Renal pelvis (tissue), 12 donors: ENCODE measurements at places on chromosomes 7 and 10. TPM values are rescaled to one million over a fixed set of nuclear protein-coding genes. Genes with fewer than 3 reads are reported as not detected.

- no peak for DNase-seq
Measured at GRCh38 chr10:131277278-131277677, 34.2 kb downstream of the TCERG1L start.

- no peak for DNase-seq
Measured at GRCh38 chr7:112018305-112019030, 187.7 kb downstream of the DOCK4 start.

DNA sequence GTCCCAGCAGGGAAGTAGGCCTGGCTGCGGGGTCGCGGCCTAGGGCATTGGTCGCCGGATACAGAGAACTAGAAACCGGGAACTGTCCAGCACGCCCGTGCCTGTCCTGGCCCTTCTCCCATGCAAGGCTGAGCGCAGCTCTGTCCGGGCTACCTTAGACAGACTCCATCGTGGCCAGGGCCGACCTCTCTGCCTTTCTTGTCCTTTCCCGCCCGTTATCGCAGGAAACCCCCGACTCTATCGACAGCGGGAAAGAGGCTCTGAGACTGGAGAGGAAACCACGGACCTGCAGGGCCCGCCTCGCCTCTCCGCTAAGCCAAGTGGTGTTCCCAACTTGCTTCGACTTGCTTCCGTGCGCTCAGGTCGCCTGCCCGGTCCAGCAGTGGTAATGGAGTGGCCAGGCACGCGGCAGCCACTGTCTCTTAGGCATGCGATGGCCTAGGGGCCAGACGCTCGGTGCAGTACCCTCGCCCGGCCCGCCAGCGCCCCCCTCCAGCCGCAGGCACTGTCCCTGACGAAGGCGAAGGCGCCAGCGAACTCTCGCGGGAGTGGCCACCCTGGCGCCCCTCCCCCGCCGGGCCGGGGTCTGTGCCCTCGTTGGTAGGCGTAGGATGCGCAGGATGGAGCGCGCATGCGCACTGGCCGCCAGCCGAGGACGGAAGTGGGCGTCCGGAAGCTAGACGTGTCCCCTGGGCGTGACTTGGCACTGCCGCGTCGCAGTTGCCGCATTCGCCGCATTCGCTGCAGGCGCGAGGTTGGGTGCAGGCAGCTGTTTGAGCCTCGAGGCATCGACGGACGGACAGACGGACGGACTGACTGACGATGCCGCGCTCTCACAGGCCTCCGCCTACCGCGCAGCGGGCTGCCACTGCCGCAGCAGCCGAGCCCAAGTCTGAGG, 54.4 kb downstream of the MCMBP start:
- DNase-seq, result peak; percentile 86

DNA sequence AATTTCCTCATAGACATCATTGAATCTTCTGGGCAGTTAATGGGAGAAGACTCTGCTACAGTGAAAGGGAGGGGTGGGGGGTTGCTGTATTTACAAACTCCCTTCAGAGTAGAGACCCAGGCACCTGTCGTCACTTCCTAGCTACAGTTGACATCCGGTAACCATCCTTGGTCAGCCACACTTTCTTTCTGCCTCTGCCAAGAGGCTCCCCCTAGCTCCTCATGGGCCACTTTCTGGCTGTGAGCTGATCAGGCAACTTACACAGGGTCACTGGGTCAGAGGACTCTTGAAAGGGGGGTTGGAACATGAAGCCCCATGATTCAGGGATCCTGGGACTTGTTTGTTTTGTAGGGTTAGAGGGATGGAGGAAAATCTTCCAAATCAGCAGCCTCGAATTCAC, 1.2 kb downstream of the TECPR1 start:
- DNase-seq, result no peak

DNA sequence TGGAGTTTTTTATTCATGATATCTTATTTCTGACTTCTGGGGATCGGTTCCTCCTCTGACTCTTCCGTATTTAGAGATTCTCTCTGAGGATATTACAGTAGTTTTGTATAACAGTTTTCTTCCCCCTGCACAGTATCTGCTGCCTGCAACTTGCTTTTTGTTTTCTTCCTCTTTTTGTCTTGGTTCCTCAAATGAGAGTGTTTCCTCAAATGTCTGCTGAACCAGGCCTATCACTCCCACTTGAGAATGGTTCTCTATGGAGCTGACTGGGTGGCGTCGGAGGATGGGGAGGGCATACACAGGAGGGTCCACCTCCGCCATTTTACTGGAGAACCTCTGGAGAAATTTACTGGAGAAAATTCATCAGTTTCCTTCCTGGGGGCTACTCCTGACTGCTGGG, 27.7 kb downstream of the ARHGAP22 start:
- no peak for DNase-seq

GRCh38 chr10:3584926-3585784, 199.9 kb downstream of the KLF6 start:
- no peak for DNase-seq

DNA sequence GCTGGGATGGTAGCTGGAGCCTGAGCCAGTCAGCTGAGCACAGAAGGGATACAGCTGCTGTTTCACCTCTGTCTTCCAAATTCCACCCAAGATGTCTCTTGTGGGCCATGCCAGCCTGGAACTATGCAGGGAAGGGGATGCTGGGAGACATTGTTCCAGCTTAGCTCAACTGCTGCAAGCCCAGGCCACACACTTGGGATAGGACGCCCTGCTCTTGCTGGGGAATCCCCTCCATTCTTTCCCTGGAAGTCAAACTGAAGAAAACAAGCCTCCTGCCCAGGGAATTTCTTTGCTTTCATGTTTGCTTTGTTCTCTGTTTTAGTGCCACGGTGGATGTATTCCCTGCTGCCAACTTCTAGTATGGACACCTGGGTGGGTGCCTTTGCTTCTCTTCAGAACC, 55.2 kb upstream of the CDK13 start:
- DNase-seq, result no peak

DNA sequence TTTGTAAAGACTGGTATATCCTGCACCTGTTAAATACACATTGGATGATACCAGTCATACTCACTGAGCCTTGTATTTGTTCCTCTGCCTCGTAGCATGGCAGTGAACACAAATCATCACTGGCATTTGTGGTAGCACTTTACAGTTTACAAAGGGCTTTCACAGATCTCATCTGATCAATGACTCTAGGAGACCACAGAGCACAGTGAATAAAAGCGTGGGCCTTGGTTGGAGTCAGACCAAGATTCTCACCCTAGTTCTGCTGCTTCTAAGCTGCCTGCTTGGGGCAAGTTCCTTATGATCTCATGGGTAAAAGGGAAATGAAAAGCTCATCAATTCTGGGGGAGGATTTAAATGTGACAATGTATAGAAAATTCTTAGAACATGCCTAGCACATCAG, 129.9 kb upstream of the AGK start:
- DNase-seq, result no peak

DNA sequence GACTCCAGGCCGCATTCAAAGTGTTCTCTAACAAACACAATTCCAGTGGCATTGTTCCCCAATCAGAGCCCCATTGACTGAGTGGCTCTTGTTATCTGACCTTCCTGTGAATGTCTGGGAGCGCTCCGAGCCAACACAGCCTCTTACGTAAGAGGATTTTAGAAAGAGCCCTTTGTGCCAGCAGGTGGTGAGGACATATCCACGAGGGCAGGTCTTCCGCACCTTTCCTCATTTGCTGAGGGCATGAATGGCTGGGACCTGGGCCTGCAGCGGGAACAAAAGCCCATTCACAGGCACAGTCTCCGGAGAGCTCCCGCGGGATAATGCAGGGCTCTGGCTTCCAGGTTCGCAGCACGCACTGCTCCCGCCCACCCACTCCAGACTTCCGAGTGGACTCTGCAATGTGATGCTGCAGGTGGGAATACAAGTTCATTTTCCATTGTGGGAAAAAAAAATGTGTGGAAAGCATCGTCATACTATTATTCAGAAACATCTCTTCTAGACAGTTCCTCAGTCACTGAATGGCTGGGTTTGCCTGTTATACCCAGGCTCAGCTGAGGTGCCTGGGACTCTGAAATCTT, 295.0 kb upstream of the IGFBP3 start:
- DNase-seq, result no peak

GRCh38 chr7:141702047-141702567, at the start of gene DENND11:
Gene DENND11, minus strand, starts transcription at chr7:141702166. Its CDS starts 13 bp downstream, at chr7:141702153.
- DNase-seq, result peak; percentile 26

GRCh38 chr7:74453322-74454011, at the start of gene GTF2IRD1:
Gene GTF2IRD1, plus strand, starts transcription at chr7:74453906. Its CDS starts 54,175 bp downstream, at chr7:74508081.
- no peak for DNase-seq

- peak; percentile 65 for DNase-seq
Measured at GRCh38 chr10:6409971-6410643, 170.0 kb downstream of the PRKCQ start.

DNA sequence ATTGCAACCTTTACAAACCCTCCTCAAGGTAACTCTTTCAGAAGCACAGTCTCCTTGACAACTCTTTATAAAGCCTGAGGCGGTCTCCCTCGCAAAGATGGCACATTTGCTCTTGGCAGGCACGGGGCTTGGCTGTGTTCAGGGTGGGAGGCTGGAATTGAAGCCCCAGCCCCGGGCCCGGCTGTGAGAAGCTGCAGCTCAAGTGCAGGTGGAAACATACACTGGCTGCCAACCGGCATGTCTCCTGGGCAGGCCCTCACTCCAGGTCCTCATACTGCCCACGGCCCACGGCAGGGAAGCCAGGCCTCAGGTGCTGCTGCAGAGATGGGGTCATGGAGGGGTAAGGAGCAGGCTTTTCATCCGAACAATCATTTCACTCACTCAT, 194.5 kb downstream of the TCERG1L start:
- DNase-seq, result no peak

GRCh38 chr10:112230325-112230988, 46.9 kb upstream of the GPAM start:
- no peak for DNase-seq

- DNase-seq, result no peak
Measured at GRCh38 chr7:18393465-18394118, 102.0 kb upstream of the HDAC9 start.

DNA sequence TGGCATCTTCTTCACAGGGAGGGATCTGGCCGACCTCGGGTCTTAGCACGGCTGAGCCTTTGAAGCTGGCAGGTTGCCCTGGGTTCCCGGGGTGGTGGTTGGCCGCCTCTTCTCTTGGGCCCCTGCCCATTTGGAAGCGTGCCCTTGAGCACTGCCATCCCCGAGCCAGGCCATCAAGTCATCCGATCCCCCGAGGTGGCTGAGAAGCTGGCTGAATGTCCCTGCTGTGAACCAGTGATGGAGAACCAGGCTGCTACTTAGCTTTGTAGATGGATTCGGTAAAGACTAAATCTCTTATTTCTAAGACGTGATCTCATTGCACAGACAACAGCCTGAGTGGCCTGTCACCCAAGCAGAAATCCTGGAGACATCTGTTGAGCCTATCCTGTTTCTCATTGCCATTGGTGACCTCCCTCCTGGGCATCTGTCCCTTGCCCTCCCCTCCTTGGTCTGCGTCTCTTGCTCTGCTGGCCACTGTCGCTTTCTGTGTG, 74.3 kb downstream of the GRK5 start:
- DNase-seq, result peak; percentile 49

GRCh38 chr10:38032886-38033285, 22.4 kb downstream of the ZNF33A start:
- no peak for DNase-seq

GRCh38 chr10:27099448-27099847, 846 bp downstream of the ANKRD26 start:
- no peak for DNase-seq

DNA sequence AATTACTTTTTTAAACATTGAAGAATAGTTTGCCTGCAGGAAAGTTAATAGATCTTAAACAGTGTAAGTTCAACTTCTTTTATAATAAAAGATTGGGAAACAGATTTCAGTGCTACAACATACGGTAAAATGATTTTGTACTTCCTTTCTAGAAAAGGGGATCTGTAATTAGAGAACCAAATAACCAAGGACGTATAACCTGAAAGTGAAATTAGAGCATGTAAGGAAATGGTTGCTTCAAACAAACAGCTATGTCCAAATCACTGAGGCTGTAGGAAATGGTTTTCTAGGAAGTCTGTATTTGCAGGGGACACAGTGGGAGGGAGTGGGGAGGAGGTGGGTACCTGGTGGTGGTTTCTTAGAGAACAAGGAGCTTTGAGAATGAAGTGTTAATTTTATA, 57.9 kb upstream of the EXOC6 start:
- no peak for DNase-seq

- no peak for DNase-seq
Measured at GRCh38 chr10:75071756-75072155, 39.7 kb upstream of the SAMD8 start.

DNA sequence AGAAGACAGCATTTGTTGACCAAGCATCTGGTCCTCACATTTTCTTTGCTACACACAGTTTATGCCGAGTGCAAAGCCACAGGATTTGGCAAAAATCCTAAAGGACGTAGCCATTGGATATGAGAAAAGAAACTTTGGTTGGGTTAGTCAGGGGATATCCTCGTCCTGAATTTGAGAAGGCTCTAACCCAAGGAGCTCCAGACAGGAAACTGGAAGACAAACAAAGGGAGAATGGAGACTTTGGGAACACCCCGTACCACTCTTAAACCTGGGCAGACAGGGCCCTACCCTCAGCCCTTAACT, 146.6 kb upstream of the FRMD4A start:
- no peak for DNase-seq

DNA sequence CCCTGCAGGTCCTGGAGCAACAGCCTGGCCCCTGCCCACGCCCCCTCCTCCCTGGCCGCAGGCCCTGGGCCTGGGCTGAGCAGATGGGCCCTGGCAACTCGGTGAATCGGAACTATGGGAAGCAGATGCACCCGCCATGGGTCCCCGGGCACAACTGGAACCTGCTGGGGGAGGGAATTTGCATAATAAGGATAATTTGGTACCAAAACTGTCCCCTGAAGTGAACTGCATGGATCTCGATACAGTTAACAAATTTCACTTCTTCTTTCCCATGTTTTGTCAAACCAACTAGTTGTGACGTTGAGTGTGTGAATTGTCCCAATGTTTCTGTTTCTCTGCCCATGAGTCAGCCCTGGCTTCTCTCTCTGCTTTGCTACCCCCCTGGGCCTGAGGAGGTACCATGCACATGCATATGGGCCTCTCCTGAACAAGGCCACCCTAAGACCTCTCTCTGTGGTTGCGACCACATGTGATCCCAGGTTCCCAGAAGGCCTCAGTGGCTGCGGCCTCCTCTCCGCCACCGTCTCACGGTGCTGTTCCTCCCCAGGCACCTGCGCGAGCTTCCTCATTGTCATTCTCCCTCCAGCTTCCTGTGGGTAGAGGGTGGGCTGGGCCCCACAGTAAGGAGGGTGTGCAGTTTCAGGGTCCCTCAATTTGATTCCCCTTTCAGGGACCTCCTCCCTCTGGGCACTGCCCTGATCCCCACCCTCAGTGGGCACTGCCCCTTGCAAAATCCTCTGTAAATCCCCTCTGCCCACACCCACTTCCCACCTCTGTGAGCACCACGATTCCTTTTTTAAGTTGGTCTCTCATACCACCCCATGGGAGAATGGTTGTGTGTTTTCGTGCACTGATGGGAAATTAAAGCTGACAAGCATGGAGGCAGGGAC, 40.0 kb downstream of the FIGNL1 start:
- no peak for DNase-seq

The PAPSS2 gene
- polyA plus RNA-seq, result 28.8 TPM

The GSTO2 gene
- 49.0 TPM for polyA plus RNA-seq

The ZNF736 gene
- polyA plus RNA-seq, result 27.8 TPM

The AKR1C8 gene
- polyA plus RNA-seq, result 1.1 TPM

The SLC25A28 gene
- 43.2 TPM for polyA plus RNA-seq

The EGR2 gene
- polyA plus RNA-seq, result 0.83 TPM

The TMEM176B gene
- polyA plus RNA-seq, result 92.4 TPM

The TMEM270 gene
- polyA plus RNA-seq, result not detected

The CDH23 gene
- polyA plus RNA-seq, result 0.96 TPM

The PKD2L1 gene
- 0.47 TPM for polyA plus RNA-seq

The CPA1 gene
- 2.2 TPM for polyA plus RNA-seq

The FFAR4 gene
- not detected for polyA plus RNA-seq

The GPR146 gene
- 4.7 TPM for polyA plus RNA-seq

The GPR26 gene
- polyA plus RNA-seq, result 0.05 TPM

The FOXI2 gene
- 1.2 TPM for polyA plus RNA-seq

The XRCC2 gene
- polyA plus RNA-seq, result 12.7 TPM

The THSD7A gene
- polyA plus RNA-seq, result 82.9 TPM

The SPDYE5 gene
- 7.7 TPM for polyA plus RNA-seq
